ENCODE measurements at places on chromosomes 16 and 17. TPM values are rescaled to one million over a fixed set of nuclear protein-coding genes. Genes with fewer than 3 reads are reported as not detected.

Gene DPEP2
- total RNA-seq: not detected

Gene ZNF469
- total RNA-seq: 4.1 TPM

Gene CLDN7
- 0.89 TPM for total RNA-seq

Gene CMIP
- 38.0 TPM for total RNA-seq

Gene GRIN2C
- total RNA-seq: 0.13 TPM

Gene CAPNS2
- 0.37 TPM for total RNA-seq

Gene MYH3
- total RNA-seq: 3.2 TPM

Gene PRAC1
- not detected for total RNA-seq

Gene GFER
- 21.2 TPM for total RNA-seq

Gene C17orf50
- total RNA-seq: not detected

DNA sequence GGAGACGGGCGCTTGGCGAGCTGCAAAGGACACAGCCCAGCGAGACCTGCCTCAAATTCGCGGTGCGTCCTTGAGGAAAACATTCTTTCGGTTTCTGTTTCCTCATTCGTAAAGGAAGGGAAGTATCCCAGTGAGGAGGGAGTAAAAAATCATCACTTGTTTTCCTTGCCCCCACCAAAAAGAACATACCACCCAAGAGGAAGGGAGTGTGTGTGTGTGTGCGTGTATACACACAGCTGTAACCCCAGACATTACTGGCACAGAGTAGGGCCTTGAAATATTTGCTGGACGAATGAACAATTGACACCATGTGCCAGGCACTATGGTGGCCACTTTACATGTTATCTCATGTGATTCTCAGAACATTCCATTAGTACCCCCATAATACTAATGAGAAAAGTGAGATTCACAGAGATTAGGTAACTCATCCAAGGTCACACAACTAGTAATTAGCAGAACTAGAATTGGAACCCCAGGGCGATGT lies 1.9 kb upstream of the MATCAP1 start:
- DNase-seq: no peak
- H3K36me3 ChIP-seq: no peaks in the 10 kb centered on the region
- peak overlapping the region; percentile 84 for H3K4me3 ChIP-seq

- H3K4me1 ChIP-seq: no peaks in the 10 kb centered on the region
- no peak overlapping the region for H3K27ac ChIP-seq
- peaks cover 5% of the 10 kb centered on the region for H3K36me3 ChIP-seq
- DNase-seq: no peak
These were observed 7.3 kb upstream of the SMIM5 start for GRCh38 chr17:75625813-75626486.

DNA sequence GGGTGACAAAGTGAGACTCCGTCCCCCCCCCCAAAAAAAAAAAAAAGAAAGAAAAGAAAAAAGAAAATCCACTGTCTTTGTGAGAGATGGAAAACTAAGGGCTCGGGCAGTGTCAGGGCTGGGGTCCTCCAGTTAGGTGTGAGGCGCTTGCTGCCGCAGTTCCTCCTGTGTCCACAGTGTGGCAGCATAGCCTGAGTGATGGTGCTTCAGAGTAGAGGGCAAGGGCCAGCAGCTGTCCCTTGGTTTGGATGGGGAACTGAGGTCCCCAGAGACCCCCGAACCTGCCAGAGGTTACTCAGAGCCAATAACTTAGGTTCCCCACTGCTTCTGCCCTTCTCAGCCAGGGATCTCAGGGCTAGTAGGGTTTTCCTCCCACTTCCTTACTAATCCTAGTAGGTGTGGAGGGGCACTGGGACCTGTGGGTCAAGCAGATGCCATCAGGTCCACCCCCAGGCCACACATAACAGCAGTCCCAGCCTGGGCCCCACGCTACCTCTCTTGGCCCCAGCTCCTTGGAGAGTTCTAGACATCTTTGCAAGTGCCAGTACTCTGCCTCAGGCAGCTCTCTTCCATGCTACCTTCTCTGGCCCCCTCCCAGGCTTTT lies 7.9 kb upstream of the LLGL1 start:
- peaks cover 10% of the 10 kb centered on the region for H3K4me1 ChIP-seq
- H3K27ac ChIP-seq: no peak overlapping the region
- H3K4me3 ChIP-seq: no peak overlapping the region
- DNase-seq: peak; percentile 90
- H3K36me3 ChIP-seq: no peaks in the 10 kb centered on the region
- H3K27me3 ChIP-seq: no peaks in the 10 kb centered on the region

GRCh38 chr16:28311913-28312312 lies 19.6 kb downstream of the SBK1 start:
- H3K4me3 ChIP-seq: no peak overlapping the region
- DNase-seq: no peak
- H3K27ac ChIP-seq: no peak overlapping the region
- no peaks in the 10 kb centered on the region for H3K36me3 ChIP-seq
- H3K4me1 ChIP-seq: no peaks in the 10 kb centered on the region

DNA sequence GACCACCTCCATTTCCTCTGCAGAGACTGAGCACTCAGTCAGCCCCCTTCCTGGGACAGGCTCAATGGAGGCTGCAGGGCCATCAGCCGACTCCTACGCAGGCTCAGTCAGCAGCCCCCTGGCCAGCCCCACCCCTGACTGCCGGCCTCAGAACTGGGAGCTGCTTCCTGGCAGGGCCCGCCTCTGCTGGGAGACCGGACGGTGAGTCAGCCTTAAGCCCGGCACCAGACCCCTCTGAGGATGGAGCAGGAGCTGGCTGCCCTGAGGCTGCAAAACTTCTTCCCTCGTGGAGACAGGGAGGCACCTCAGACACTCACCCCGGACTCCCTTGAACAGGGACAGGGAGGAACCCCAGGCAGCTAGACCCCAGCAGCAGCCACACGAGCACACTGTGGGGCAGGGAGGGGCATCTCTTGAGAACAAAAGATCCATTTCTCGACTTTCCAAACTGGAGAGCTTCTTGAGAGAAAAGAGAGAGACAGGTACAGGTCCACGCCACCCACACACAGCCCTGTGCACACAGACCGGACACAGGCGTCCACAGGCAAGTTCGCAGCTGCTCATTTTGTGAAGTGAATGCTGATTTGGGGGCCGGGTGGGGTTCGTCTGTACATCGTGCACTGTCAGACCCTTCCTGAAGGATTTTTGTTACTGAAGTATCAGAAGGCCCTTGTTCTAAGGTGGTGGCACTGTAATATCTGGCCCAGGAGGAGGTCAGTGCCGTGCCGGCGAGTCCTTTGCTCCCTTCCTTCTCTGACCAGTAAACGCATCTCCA lies 1.3 kb upstream of the TUBB3 start:
- no peaks in the 10 kb centered on the region for H3K27me3 ChIP-seq
- peak; percentile 96 for DNase-seq
- H3K27ac ChIP-seq: peak overlapping the region; percentile 99
- H3K4me3 ChIP-seq: peak overlapping the region; percentile 88
- peaks cover 60% of the 10 kb centered on the region for H3K4me1 ChIP-seq

- H3K36me3 ChIP-seq: no peaks in the 10 kb centered on the region
- no peaks in the 10 kb centered on the region for H3K27me3 ChIP-seq
- DNase-seq: no peak
- H3K4me3 ChIP-seq: no peak overlapping the region
These were observed 3.0 kb downstream of the NTAN1 start for GRCh38 chr16:15052747-15053476.

GRCh38 chr17:37503148-37503547 lies 13.5 kb downstream of the DUSP14 start:
- no peak overlapping the region for H3K4me3 ChIP-seq
- no peak for DNase-seq
- peaks cover 17% of the 10 kb centered on the region for H3K4me1 ChIP-seq

DNA sequence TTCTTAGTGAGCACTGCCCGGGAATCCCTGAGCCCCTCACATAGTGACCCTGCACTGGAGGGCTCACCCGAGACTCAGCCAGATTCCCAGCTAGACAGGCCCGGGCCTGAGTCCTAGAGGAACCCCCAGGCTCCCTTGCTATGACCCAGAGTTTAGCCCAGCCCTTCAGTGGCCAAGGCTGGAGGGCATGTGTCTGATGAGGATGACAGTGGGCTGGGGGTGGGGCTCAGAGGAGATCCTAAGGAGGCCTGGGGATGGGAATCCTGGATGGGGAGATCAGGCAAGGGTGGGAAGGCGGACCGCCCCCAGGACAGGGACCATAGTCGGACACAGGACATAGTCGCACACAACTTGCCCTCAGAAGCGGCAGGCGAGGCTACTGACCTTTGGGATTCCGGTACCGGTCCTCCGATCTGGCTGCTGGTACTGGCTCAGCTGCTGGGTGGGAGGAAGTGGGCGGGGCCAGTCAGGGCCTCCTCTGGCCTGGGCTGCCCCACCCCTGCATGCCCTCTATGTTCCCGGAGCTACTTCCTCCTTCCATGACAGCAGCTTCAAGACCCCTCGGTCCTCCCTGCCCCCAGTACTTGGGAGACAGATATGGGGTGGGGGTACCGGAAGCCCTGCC lies 1.1 kb downstream of the CD79B start:
- peaks cover 4% of the 10 kb centered on the region for H3K4me1 ChIP-seq
- H3K27me3 ChIP-seq: peaks cover 12% of the 10 kb centered on the region
- H3K4me3 ChIP-seq: no peak overlapping the region
- no peaks in the 10 kb centered on the region for H3K36me3 ChIP-seq
- no peak for DNase-seq
- no peak overlapping the region for H3K27ac ChIP-seq

GRCh38 chr17:38861399-38861843 lies 7.9 kb upstream of the RPL23 start:
- no peaks in the 10 kb centered on the region for H3K27me3 ChIP-seq
- H3K4me3 ChIP-seq: no peak overlapping the region
- no peak for DNase-seq
- H3K36me3 ChIP-seq: no peaks in the 10 kb centered on the region

DNA sequence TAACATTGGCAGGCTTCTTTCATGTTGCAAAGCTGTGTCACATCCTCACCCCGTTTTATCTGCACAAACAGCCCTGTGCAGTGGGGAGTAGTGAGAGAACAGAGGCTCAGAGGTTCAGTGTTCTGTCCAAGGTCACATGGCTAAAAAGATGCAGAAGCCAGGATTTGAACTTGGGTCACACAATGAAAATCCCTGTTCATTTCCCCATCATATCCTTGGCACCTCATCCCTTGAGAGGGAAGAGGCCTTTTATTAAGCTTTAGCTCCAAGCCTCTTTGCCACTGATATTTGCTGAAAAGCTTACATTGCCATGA lies 106.6 kb downstream of the AMFR start:
- peaks cover 16% of the 10 kb centered on the region for H3K27me3 ChIP-seq
- DNase-seq: no peak
- H3K4me3 ChIP-seq: no peak overlapping the region
- H3K36me3 ChIP-seq: no peaks in the 10 kb centered on the region
- no peak overlapping the region for H3K27ac ChIP-seq

- peak overlapping the region; percentile 12 for H3K4me3 ChIP-seq
- peaks cover 41% of the 10 kb centered on the region for H3K4me1 ChIP-seq
- peak overlapping the region; percentile 65 for H3K27ac ChIP-seq
- no peak for DNase-seq
- H3K36me3 ChIP-seq: no peaks in the 10 kb centered on the region
These were observed 104.7 kb downstream of the PITPNC1 start for GRCh38 chr17:67481808-67482207.

GRCh38 chr16:12319428-12320035 lies 343.0 kb downstream of the SNX29 start:
- H3K36me3 ChIP-seq: no peaks in the 10 kb centered on the region
- H3K27ac ChIP-seq: no peak overlapping the region
- no peak overlapping the region for H3K4me3 ChIP-seq
- no peaks in the 10 kb centered on the region for H3K27me3 ChIP-seq

Data from osteocyte (in vitro differentiated cells).